HT-29 (cell line): ENCODE measurements at places on chromosomes 5 and 9.

DNA sequence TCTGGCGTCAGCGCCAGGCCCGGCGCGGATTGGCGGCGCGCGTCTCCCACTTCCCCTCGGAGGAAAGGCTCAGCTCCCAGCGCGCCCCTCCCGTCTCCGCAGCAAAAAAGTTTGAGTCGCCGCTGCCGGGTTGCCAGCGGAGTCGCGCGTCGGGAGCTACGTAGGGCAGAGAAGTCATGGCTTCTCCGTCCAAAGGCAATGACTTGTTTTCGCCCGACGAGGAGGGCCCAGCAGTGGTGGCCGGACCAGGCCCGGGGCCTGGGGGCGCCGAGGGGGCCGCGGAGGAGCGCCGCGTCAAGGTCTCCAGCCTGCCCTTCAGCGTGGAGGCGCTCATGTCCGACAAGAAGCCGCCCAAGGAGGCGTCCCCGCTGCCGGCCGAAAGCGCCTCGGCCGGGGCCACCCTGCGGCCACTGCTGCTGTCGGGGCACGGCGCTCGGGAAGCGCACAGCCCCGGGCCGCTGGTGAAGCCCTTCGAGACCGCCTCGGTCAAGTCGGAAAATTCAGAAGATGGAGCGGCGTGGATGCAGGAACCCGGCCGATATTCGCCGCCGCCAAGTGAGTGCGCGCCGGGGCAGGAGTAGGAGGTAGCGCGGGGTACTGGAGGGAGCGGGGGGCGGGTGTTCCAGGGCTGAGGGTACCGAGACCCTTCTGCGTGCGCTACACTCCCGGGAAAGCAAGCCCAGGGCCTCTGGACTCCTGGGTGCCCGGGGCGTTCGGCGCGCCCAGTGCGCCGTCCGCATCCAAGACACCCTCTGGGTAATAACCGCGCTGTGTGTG, at the start of gene MSX2:
MSX2 (plus strand) TSS at position 99 of the 777 bp plus-strand sequence; CDS start at position 177, 78 bp downstream.
- peak; percentile 87 for DNase-seq

DNA sequence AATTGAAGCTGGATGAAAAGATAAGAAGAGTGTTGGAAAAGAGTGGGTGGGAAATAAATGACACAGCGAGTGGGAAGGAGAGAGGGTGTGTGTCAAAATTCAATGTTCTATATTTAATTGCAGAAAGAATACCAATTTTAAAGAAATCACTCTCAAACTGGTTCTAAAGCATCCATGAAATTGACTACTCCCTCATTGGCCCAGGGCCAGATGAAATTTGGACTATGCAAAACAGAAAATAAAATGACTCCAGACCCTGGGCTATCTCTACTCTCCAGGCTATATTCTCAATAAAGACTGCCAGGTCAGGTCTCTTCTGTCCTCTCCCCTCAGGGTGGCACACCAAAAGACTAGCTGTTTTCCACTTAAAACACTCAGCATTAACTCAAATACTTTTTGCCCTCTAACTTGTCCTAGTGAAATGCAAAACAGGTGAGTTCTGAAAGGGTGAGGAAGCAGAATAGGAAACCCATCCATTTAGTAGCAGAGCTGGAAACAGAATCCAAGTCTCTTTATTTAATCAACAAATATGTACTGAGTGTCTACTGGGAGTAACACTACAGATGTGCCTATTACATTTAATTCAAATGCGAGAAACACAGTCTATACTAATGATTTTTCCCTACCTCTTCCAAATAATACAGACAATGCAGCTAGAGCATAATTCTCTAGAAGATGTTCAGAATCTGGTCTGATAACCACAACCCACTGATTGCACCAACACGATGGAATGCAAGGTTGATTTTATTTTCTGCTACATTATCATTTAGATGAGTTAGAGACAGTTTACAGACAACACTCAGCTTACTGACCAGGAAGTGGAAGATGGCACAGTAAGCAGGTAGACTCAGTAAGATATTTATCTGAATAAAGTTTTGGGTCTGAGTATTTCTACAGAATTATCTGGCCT, 42.1 kb downstream of the EFCAB9 start:
- DNase-seq, result peak; percentile 65

DNA sequence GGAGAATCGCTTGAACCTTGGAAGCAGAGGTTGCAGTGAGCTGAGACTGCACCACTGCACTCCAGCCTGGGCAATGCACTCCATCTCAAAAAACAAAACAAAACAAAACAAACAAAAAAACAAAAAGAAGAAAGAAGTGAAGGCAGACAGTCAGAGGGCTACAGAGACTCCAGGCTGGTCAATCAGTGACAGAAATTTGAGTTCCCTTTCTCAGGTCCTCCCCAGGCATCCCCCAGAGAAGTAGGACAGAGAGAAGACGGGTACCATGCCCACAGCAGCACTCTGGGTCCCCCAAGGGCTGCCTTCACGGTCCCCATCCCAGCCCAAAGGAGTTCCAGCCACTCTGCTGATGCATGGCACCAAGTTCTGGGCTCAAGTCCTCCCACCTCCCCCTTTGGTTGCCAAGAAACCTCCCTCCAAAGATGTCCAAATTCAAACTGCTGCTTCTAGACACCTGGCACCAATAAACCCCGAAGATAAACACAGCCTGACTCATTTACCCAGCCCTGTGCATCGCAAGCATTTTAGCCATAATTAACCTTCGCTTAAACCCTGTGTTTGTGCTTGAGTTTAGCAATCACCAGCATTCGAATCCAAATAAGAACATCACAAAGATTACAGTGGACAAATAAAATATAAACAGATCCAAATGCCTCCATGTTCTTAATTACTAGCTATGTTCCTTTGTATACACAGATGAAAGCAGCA, 24.0 kb downstream of the SEMA4D start:
- peak; percentile 25 for DNase-seq

- no peak for DNase-seq
Measured at GRCh38 chr5:142080248-142080647, 28.3 kb upstream of the NDFIP1 start.

GRCh38 chr5:160496334-160496733, 74.7 kb downstream of the PTTG1 start:
- no peak for DNase-seq

DNA sequence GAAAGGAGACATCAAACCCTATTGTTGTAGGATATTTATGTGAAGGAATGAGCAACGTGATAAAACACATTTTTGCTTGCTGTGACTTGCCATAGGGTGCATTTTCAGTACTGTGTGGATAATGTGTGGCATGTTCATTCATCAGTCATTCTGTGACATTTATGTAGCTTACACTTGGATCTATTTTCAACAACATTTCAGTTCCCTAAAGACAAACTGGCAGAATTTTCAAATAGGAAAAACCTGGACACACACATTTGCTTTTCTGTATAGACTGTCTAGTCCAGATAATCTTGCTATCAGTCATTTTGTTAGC, 127.7 kb downstream of the TMC1 start:
- DNase-seq, result no peak

- peak; percentile 83 for DNase-seq
Measured at GRCh38 chr5:76372323-76373054, 30.6 kb upstream of the IQGAP2 start.

DNA sequence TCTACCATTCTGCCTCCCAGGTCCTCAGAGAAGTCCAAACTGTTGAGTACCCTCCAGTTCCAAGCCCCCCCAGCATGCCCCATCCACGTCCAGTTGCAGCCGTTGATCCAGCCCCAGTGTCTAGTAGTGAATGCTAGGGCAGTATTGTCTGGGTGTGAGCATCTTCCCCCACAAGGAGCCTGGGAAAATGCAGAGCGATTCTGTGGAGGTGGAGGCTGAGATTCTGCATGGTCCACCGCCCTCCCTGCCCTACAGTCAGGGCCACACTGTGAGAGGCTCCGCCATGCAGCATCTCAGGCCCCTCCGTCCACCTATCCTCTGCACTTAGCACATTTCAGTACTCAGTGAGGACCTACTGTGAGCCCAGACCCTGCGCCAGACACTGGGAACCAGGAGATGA, 135.9 kb downstream of the GABBR2 start:
- no peak for DNase-seq

GRCh38 chr5:32753051-32753450, 41.9 kb downstream of the NPR3 start:
- no peak for DNase-seq

DNA sequence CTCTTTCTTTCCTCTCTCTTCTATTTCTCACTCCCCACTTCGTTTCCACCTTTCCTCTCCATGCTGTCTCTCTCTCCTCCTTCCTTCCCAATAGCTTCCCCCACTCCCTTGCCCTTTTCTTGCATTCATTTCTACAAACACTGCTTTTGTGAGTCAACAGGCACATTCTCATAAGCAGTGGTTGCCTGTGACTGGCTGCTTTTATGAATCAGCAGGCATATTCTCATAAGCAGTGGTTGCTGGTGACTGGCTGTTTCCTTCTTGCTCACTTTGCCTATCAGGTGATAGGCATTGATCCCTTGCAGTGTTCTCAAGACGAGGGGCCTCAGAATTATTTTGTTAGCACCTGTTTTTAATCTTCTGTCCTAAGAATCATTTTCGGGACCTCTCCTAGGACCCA, 116.1 kb upstream of the ACTBL2 start:
- DNase-seq, result no peak

- no peak for DNase-seq
Measured at GRCh38 chr5:97550818-97551217, 367.8 kb upstream of the RIOK2 start.

- no peak for DNase-seq
Measured at GRCh38 chr5:45037927-45038326, 229.2 kb downstream of the MRPS30 start.

- DNase-seq, result no peak
Measured at GRCh38 chr5:171911152-171911551, 95.3 kb downstream of the FBXW11 start.

DNA sequence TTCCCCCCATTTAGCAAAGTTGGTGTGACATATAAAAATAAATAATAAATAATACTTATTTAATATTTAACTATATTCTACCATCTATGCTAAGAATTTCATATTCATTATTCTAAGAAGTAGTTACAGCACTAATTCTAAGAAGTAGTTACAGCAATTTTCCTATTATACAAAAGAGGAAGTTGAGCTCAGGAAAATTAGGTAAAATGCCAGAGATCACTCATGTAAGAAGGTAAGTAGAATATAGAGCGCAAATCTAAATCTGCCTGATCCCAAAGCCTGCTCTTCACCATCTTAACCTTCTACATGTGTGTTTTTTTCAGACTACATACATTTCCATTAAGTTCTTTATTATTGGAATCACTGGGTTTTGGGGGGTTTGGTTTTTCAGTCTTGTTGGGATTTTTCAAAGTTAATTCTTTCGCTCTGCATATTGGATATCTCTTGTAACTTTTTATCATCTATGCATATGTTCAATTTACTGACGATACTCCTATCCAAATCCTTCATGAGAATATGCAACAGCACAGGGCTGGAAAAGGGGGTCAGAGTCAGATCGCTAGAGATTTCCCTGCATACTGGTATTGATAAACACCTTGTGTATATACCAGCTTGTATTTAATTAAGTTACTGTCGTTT, 852.1 kb downstream of the MAT2B start:
- DNase-seq, result no peak

- DNase-seq, result no peak
Measured at GRCh38 chr9:137019891-137020683, 8.0 kb downstream of the ABCA2 start.

DNA sequence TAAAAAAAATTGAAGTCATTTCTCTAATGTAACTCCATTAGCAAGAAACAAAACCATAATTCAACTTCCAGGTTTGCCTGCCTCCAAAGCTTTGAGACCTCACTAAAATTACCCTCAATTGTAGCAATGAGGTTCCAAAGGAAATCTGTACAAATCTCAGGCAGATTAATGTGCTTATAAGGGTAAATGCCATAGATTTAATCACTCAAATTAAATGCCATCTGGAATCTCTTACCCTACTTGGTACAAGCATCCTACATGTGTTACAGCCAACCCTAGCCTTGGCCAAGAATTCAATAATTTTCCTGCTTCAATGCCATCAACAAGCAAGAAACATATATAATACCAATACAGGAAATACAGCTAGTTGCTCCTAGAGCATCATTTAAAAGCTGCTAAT, 452.8 kb downstream of the RAB3C start:
- no peak for DNase-seq

- no peak for DNase-seq
Measured at GRCh38 chr5:139051392-139051791, 146.8 kb downstream of the SIL1 start.

- DNase-seq, result no peak
Measured at GRCh38 chr5:89083791-89084190, 200.8 kb upstream of the MEF2C start.

DNA sequence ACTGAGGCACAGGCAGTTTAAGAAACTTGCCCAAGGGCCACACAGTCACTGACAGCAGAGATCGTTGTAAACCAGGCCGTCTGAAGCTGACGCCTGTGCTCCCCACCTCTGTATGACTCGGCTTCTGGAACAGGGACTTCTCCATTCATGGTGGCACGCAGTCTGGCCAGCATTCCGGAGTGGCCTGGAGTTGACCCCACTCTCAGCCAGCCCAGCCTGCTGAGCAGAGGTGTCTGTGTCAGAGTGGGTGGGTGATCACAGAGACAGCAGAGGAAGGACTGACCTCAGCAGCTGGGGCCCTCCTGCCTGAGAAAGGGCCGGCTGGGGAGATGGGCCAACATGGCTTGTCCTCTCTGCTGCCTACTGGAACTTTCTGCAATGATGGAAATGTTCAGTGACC, 12.6 kb downstream of the LRSAM1 start:
- no peak for DNase-seq

- peak; percentile 49 for DNase-seq
Measured at GRCh38 chr5:169548315-169548714, 35.3 kb upstream of the SPDL1 start.

DNA sequence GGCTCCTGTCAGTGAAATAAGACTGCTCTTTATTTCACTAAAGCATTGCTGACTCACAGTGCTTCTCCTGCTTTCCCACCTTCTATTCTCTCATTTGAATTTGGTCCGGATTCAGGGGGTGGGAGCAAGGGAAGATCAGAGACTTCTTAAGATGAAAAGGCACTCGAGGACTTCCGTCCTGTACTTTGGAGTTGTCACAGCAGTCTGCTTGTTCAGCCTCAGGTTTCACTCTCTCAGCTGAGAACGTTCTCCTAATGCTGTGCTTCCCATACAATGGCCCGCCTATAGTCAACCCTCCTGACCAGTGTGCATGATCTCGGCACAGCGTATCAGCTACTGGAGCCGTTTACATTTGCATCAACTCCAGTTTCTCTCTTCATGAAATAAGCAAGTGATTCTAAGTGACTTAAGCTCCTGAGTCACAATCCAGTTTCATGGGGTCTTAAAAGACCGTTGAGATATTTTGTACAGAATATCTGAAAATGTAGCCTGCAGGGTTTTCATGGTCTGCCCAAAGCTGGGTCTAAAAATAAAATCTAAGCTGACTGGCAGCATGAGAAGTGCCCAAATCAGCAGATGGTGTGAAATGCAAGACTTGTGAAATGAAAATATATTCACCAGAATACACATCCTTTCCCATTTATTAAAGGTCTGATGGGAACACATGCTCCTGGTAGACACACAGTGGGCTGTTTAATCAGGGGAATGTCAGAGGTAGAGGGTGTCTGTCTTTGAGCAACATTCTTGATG, 145.0 kb downstream of the ADCY2 start:
- no peak for DNase-seq

GRCh38 chr9:89985068-89985467, 380.3 kb downstream of the GADD45G start:
- no peak for DNase-seq
